HuH-7 (cell line): ENCODE measurements at places on chromosomes 13 and 19.

- no peak for DNase-seq
Measured at GRCh38 chr13:46149272-46150133, 32.5 kb downstream of the LCP1 start.

- no peak for DNase-seq
Measured at GRCh38 chr19:46381756-46382345, 31.5 kb downstream of the CCDC8 start.

- DNase-seq: no peak
Measured at GRCh38 chr19:16015805-16016173, 60.5 kb upstream of the TPM4 start.

GRCh38 chr19:10748927-10749434, 31.1 kb downstream of the DNM2 start:
- DNase-seq: no peak

DNA sequence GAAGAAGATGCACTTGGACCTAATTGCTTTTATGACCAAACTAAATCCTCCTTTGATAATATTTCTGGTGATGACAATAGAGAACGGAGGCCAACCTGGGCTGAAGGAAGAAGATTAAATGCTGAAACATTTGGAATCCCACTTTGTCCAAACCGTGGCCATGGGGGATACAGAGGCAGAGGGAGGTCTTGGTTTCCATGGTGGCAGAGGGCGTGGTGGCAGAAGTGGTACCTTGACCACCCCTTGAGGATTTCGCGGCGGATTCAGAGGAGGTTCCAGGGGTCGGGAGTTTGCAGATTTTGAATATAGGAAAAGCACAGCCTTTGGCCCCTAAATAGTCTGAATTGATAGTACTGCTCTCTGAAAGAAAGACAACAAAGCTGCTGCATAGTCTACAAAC, 7.2 kb upstream of the LILRB3 start:
- DNase-seq: no peak

GRCh38 chr19:1261538-1261797, 7.7 kb upstream of the CIRBP start:
- no peak for DNase-seq

GRCh38 chr19:4543842-4544647, 4.2 kb upstream of the LRG1 start:
- DNase-seq: no peak
